ENCODE measurements at places on chromosomes 5 and 9.

DNA sequence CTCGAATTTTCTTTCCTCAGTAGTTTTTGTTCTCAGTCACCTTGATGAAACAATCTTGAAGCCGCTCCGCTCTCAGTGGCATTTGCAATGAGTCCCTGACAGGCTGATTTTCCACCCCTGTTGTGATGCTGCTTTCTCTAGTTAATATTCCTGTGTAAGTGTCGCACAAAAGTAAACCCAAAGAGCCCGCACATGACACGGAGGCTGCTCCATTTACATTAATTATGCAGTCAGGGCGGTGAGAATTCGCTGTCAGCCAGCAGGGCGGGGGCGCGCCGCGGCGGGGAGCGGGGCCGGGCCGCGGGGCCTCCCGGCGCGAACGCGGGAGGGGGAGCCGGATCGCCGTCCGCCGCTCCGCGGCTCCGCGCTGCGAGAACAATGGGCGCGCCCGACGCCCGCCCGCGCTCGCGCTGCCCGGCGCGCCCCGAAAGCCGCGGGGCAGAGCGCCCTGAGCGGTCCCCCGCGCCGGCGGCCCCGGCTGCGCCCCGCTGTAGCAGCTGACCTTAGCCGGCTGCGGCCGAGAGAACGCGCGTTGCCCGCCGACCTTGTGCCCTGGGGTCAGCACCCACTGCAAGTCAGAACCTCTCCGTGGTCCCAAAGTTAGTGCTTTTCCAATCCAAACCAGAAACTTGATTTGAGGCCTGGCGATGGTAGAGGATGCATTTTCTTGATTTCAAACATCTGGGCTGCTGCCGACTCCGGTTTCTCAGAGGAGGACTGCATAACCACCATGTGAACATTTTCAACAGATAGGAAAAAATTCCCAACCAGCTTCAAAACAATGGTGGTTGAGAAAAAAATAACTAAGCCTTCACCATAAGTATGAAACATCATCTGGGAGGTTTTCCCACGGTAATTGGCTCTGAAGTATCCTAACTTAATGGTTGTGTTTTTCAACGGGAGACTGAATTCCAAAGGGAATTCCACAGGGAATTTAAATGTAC lies 142.6 kb downstream of the PBX3 start:
- DNase-seq: peak; percentile 22

- peak; percentile 1 for DNase-seq
Observed at GRCh38 chr9:79858508-79858907, 286.7 kb downstream of the TLE4 start.

- DNase-seq: no peak
Observed at GRCh38 chr9:25241421-25241820, 436.8 kb downstream of the TUSC1 start.

GRCh38 chr9:3931996-3932906 lies 367.6 kb downstream of the GLIS3 start:
- DNase-seq: no peak

DNA sequence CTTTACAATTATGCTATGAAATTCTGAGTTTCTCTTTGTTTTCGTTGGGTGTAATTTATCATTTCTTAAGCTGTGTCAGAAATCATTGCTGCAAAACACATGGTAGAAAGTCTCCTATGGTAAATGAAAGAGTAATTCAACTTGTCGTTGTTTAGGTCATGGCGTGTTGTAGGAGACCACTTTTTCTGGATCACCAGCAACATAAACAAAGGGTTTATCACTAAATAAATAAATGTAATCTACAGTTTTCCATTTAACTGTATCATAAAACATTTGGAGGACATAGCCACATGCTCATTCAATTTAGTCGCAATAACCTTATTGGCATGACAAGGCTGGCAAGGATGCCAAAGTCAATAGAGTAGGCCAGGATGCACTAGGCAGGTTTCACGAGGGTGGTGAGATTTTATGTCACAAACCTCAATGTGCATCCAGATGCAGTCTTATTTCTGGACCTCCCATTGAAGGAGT lies 154.4 kb upstream of the ERCC6L2 start:
- no peak for DNase-seq

GRCh38 chr5:157020511-157021222 lies 38.2 kb downstream of the HAVCR1 start:
- no peak for DNase-seq

DNA sequence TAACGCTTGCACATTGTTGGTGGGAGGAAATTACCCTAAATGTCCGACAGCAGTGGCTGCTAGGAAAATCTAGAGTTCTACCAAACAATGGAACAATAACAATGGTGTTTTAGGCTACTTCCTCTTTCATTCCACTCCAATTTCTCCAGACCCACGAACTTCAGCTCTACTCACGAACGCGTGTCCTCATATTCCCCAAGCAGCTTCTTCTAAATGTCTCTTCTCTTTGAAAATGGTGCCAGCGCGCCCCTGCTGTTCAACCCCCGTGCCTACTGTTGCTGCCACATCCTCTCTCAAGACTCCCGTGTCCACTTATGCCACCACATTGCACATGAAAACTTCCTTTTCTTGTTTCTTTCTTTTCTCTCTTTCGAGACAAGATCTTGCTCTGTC lies 25.6 kb downstream of the OR2V2 start:
- DNase-seq: no peak

DNA sequence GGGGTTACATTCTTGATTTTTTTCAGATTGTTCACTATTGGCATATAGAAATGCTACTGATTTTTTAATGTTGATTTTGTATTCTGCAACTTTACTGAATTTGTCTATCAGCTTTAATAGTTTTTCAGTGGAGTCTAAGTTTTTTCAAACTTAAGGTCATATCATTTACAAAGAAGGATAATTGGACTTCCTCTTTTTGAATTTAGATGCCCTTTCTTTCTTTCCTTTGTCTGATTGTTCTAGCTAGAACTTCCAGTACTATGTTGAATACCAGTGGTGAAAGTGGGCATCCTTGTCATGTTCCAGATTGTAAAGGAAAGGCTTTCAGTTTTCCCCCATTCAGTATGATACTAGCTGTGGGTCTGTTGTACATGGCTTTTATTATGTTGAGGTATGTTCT lies 49.3 kb downstream of the SREK1 start:
- DNase-seq: no peak

DNA sequence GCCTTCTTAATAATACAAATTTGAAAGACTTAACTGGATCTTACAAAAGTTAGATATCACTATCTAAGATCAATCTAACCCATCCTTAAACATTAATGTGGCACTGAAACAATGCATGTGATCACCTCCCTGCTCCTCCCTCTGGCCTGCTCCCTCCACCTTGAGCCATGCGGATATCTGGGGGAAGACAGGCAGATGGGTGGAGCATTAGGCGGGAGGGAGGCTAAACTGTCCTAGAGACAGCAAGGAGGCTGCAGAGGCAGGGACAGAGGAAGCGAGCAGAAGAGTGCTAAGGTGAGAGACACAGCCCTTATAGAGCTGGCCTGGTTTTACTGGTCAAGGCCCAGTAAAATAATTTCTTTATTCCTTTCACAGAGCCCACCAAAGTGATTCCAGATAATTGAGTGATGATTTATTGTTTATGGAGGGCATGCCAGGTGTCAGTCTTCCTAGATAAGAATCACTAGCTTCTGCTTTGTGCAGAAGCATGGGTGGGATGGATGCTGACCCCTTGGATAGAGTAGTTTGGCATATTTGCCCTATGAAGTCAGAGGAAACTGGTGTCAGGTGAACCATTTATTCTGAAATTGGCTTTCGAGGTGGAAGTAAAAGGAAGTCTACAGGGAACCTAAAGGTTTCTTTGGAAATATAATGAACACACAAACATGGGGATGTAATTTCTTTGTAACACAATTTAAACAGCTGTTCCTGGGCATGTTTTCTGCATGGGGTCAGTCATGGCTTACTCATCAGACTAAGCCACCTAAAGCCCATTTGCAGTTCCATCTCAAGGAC lies 188.3 kb downstream of the GNAQ start:
- DNase-seq: no peak

GRCh38 chr9:127707766-127708165 lies 978 bp downstream of the CFAP157 start:
- DNase-seq: no peak

GRCh38 chr5:21237461-21237860 lies 1249.5 kb upstream of the CDH18 start:
- no peak for DNase-seq

DNA sequence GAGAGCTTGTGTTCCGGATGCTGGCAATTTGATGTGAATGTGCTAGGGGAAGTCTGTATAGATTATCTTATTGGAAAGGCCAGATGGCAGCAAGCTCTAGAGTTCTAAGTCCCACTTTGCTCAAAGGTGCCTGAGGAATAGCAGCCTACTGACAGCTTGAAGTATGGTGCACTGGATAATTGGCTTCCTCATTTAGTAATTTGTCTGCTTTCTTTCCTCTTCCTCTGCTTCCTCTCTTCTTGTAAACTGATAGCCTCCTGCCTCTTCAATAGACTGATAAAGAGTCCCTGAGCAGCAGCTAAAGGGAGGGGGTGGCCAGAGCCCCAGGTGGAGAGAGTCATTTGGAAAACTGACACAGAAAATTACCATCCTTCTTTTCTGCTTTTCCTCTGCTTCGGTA lies 177.3 kb downstream of the FGF1 start:
- DNase-seq: no peak

- DNase-seq: peak; percentile 100
Observed at GRCh38 chr5:34717426-34718327, 61.5 kb downstream of the RAI14 start.

DNA sequence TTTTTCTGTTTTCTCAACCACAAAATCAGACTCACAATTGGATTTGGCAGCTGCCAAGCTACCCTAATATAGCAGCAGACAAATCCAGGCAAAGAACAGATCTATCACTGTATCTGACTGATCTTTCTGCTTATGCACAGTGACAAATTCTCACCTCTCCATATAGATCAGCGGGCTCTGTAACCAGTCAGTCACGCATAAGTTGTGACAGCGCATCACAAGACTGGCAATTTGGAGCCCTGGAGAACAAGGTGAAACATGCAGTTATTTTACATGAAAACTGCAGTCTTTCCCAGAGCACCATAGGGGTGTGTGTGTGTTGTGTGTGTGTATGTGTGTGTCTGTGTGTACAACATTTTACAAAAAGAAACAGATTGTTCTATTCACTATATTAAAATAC lies 37.7 kb downstream of the RORB start:
- DNase-seq: no peak

GRCh38 chr5:89546657-89547056 lies 663.7 kb upstream of the MEF2C start:
- no peak for DNase-seq

DNA sequence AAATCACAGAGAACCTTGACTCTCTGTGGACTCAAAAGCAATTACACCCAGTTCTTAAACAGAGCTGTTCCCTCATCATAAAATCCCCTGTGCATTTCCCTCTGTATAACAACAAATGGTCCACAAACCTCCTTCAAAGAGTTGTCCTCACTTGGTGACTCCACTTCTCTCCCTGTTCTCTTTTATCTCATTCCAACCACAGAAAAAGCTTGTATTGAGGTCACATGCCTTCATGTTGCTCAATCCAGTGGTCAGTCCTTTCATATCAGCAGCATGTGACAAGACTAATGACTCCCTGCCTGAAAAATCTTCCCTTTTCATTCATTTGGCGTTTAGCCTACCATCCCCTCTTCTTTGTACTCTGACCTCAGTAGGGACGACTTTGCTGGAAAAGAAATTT lies 158.0 kb downstream of the DEPDC1B start:
- DNase-seq: peak; percentile 20

- DNase-seq: no peak
Observed at GRCh38 chr9:134474055-134474370, 147.8 kb downstream of the RXRA start.

DNA sequence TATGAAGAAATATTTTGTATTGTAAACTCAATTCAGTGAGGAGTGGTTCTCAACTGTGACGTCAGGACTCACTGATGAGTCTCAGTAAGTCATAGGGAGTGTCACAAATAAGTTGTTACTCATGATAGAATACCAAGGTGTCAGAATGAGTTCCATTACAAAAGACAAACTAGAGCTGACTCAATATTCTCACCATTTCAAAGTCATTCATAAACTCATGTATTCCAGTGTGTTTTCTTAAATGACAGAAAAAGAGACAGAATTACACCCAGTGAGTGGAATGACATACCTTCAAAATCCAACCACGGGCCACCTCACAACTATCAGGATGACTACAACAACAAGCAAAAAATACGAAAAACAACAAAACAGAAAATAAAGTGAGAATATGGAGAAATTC lies 321.5 kb downstream of the ENC1 start:
- no peak for DNase-seq

DNA sequence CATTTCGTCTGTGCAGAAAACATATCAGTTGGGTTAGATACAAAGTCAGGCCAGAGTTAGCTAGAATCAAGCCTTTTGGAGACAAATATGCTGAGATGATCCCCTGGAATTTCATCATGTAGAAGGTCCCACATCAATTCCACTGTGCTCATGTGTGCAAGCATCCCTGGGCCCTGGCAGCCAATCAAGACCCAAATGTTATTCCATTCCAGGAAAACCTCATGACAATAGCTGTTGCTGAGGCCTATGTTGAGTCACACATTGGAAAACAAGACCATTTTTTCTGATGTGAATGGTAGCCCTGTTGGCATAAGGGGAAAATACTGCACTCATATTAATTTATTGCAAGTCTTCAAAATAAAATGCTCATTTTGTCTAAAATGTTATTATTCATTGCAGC lies 11.5 kb downstream of the SPOCK1 start:
- peak; percentile 44 for DNase-seq

DNA sequence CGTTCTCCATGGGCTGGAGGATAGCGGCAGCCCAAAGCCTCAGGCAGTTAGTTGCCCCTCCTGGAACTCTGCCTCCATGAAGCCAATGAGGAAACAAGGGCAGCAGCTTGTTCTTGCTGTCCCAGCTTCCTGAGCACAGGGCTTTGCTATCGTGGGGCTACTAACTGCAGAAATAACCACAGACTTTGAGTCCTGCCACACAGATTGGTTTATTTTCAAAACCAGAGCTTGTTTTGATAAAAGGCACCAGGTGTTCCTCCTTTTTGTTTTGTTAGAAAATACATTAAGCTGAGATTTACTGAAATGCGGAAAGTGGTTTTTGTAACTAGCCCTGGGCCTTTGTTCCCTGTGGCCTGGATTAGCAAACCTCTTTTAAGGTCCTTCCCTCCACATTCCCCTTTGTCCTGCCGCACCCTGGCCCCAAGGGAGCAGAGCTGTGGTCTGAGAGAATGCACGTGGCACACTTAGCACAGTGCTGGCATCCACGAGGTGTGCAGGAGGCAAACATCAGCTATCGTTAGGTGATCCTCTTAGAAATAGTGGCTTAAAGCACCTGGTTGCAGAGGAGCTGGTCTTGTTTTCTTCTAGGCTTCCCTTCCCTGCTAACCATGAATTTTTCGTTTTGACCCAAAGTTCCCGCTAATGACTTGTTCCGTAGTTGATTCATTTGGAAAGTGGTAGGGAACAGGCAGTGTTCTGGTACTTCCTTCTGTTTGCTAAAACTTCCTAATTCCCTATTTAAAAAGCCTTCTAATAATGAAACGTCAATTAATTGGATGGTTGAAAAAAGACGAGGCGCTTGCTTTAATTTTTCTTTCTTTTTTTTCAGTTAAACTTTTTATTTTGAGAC lies 21.5 kb downstream of the MVB12B start:
- no peak for DNase-seq

GRCh38 chr5:14413331-14413750 lies 168.3 kb upstream of the OTULINL start:
- no peak for DNase-seq

- no peak for DNase-seq
Observed at GRCh38 chr5:80852331-80853245, 107.6 kb upstream of the RASGRF2 start.

All from epithelial cell of proximal tubule (primary cell).